ENCODE measurements at places on chromosomes 4 and X. TPM values are rescaled to one million over a fixed set of nuclear protein-coding genes. Genes with fewer than 3 reads are reported as not detected.

The CT83 gene
- polyA plus RNA-seq: not detected

The ZNF280C gene
- polyA plus RNA-seq: 9.2 TPM

The TMPRSS11B gene
- polyA plus RNA-seq: not detected

The IGSF1 gene
- 16.8 TPM for polyA plus RNA-seq

DNA sequence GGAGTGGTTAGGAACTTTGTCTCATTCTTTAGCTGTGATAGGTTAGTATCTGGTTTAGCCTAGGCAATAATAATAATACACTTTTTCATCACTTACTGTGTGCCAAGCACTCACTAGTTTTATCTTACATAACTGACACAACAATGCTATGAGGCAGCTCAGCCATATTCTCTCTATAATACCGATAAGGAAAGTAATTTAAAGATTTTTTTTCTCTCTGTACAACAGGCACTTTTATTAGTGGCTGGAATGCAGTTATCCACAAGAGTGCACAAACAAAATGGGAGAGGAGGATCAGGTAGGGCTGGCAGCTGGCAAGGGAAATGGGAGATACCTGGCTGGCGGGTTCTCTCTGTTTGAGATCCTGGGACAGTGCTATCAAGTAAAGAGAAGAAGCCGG, 7.6 kb downstream of the RELL1 start:
- DNase-seq: no peak

The TCEAL2 gene
- polyA plus RNA-seq: 2.6 TPM

The RBM46 gene
- polyA plus RNA-seq: 0.06 TPM

- peak; percentile 13 for DNase-seq
Measured at GRCh38 chrX:3940000-3940610, 226.7 kb upstream of the PRKX start.

The EPHA5 gene
- polyA plus RNA-seq: 0.11 TPM

The SYTL5 gene
- polyA plus RNA-seq: 4.4 TPM

The TXK gene
- 3.2 TPM for polyA plus RNA-seq

The HTN1 gene
- polyA plus RNA-seq: 0.06 TPM

GRCh38 chr4:33485111-33485510, 2759.2 kb downstream of the ARAP2 start:
- peak; percentile 14 for DNase-seq

The PCDH18 gene
- 117 TPM for polyA plus RNA-seq

- no peak for DNase-seq
Measured at GRCh38 chr4:7784131-7784870, 155.4 kb downstream of the AFAP1 start.

The RTL9 gene
- 0.34 TPM for polyA plus RNA-seq

DNA sequence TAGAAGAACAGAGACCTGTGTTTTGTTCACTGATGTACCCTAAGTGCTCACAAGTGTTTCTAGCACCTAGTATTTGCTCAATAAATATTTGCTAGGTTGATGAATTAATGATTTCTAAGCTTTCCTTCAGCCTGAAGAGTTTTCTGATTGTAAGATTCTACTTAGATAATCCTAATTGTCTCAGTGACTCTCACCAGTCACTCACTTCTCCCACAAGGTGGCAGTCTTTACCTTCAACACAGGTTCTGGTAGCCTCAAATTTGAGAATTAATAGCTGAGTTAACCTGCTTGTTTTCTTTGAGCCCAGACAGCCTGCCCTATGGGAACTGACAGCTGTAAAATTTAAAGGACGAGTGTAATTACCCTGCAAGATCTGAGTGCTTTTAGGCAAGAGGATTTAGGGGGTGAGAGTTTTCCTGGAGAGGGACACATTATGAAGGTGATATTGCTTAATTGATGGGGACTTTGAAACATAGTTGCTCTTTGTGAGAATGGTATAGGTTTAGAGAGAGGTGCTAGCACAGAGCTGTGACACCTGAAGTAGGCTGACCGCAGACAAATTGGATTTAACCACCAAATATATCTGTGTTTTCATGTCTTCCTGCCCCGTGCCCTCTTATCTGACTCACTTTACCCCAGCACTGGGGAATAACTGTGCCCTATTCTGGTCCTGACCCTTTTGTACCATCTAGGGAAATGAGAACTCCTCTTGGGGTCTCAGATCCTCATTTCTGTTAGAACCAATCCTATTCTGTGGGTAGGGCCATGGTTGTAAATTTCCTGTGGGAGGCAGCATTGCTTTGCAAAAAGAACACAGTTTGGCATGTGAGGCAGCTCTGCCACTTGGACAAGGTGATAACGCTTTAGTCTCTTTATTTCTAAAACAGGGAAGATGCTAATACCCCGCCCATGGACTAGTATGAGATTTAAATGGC, 27.7 kb downstream of the CD38 start:
- DNase-seq: peak; percentile 46

GRCh38 chr4:105896984-105897775, 1.9 kb downstream of the NPNT start:
- no peak for DNase-seq

The DOCK11 gene
- 15.6 TPM for polyA plus RNA-seq

DNA sequence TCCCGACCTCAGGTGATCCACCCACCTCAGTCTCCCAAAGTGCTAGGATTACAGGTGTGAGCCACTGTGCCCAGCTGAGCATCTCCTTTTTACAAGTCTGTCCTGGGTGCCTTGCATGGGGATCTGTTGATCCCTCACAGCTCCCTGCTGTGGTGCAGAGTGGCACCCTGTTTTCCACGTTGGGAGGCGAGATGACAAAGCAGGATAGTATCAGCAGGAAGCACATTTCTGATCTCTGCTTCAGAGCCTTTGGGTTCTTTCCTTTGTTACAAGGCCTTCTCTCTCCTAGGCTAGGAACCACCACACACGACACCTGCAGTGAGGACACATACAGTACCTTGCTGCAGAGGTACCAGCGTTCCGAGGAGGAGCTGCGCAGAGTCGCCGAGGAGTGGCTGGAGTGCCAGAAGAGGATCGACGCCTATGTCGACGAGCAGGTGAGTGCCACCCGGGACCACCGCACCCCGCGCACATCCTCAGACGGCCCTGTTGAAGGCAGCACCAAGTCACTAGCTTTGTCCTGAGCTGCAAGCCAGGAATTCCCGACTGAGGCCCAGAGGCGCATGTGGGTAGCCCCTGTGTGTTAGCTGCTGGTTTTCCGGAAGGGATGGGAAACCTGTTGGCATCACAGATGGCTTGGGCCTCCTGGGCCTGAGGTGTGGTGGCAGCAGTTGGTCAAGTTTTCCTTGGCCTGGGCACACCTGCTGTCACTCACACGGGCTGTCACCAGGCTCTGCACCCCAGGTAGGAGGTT, 109.6 kb downstream of the TNIP2 start:
- DNase-seq: no peak

DNA sequence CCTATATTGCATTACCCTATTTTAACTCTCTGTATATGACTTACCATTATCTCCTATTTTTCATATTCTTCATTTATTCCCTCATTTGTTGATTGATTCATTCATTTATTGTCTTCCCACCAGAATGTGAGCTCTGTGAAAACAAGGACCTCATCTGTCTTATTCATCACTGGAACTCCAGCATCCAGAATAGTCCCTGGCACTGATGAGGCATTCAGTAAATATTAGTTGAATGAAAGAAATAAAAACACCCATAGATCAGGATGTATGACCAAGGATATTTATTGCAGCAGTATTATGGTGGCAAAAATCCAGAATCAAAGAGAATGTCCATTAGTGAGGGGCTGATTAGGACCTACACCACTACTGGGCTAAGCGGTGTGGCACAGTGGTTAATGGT, 164.9 kb downstream of the SPRY1 start:
- no peak for DNase-seq

DNA sequence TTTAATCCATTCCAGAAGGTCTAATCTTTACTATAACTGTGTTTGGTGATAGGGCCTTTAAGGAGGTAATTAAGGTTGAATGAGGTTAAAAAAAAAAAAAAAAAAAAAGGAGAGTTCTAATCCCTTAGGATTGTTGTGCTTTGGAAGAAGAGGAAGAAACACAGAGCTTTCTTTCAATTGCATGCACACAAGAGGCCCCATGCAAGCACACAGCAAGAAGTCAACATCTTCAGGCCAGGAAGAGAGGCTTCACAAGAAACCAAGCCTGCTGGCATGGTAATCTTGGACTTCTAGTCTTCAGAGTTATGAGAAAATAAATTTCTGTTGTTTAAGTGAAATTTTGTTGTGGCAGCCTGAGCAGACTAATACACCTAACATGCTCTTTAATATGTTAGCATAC, 118.6 kb downstream of the NAA11 start:
- DNase-seq: no peak

DNA sequence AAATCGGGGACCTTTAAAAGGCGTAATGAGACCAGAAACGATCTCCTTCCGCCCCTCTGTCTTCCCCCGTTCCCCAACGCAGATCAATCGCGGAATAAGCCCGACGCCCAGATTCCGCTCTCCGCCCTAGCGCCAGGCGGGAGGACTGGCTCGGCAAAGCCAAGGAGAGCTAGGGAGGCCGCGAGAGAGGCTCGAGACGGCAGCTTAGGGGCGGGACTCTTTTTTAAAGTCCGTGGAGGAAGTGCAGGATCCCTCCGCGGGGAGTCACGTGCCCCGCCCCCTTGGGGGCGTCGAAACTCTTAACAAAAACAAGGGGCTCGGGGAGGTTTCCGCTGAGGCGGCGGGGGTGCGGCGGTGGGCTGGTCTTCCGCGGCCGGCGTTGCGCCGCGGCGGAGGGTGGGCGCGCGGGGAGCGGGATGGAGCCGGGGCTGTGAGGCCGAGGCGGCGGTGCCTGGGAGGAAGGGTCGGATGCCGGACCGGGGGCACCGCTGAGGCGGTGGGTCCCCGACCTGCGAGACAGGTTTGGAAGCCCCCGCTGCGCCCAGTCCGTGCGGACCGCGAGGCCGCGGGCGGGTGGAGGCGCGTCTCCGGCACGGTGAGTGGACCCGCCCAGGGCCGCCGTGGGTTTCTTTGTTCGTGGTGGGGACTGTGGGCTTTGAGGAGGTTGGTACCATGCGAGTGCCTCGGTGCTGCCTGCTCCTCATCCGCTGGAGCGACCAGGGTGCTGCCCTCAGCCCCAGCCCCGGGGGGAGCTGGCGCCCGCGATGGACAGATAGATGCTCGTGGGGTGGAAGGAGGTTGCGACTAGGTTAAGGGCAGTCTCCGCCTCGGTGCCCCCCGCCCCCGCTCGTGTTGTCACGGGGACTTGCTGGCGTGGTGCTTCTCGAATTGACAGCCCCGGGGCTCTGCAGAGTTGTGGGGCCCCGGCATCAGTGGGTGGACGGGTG, at the start of gene CCNG2:
CCNG2 (plus strand) TSS at position 296 of the 947 bp plus-strand sequence. CDS start 1,326 bp downstream, outside the sequence.
- DNase-seq: peak; percentile 99

DNA sequence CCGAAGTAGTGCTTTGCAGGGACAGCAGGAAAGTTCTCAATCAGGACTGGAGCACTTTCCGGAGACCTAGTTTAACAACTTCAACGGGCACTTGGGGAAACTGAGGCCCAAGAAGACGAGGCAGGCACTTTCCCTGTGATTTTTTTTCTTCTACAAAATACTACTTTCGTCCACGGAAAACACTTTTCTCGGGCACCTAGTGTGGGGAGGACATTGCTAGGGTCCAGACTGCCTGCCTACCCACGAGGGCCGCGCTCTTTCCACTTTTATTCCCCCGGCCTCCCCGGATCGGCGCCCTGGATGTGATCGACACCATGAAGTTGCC, 125.4 kb upstream of the CXorf66 start:
- no peak for DNase-seq

DNA sequence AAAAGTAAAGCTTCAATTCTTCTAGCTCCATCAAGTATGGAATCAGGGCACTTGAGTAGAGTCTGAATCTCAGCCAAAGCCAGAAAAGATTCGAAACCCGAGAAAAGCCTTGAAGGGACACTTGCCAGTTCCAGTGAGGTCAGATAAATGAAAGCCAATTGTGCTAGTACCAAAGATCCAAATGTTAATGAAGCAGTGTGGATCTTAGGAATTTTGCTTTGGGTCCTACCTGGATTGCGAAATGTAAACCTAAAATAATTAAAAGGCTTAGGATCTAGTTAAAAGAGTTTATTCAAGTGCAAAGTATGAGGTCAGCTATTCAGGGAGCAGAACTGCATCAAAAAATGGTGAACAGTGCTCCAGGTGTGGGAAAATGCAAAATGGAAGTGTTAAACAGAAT, 552.6 kb downstream of the NAP1L3 start:
- no peak for DNase-seq

GRCh38 chr4:174362340-174362739, 78.6 kb downstream of the CEP44 start:
- no peak for DNase-seq

The VEGFC gene
- polyA plus RNA-seq: 17.5 TPM

The NUDT11 gene
- polyA plus RNA-seq: 9.1 TPM

- DNase-seq: no peak
Measured at GRCh38 chrX:27680726-27681125, 90.6 kb downstream of the DCAF8L2 start.

- DNase-seq: no peak
Measured at GRCh38 chr4:88702782-88703181, 5.2 kb upstream of the NAP1L5 start.

- peak; percentile 40 for DNase-seq
Measured at GRCh38 chrX:129932821-129933321, 26.9 kb downstream of the UTP14A start.

The CXCL5 gene
- 0.27 TPM for polyA plus RNA-seq

DNA sequence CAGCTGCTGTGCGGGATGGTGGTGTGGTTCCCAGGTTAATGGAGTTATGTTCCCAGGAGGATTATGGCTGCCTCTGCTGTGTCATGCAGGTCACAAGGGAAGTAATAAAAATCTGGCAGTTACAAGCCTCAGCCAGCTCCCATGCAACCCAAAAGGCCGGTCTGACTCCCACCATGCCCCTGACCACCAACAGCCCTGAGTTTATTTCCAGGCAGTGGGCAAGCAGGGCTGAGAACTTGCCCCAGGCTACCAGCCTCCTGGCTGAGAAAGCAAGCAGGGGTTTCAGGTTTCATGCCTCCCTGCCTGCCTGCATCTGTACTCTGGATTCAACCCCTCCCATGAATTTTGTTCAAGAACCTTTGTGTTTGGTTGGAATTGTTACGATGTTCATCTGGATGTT, 732.7 kb upstream of the POU3F4 start:
- no peak for DNase-seq

GRCh38 chrX:20594985-20595384, 328.3 kb upstream of the RPS6KA3 start:
- no peak for DNase-seq

The TSPAN7 gene
- polyA plus RNA-seq: 50.9 TPM

GRCh38 chrX:29948653-29949052, 266.7 kb upstream of the MAGEB2 start:
- DNase-seq: no peak

- DNase-seq: no peak
Measured at GRCh38 chr4:128450326-128451120, 162.9 kb upstream of the PGRMC2 start.

DNA sequence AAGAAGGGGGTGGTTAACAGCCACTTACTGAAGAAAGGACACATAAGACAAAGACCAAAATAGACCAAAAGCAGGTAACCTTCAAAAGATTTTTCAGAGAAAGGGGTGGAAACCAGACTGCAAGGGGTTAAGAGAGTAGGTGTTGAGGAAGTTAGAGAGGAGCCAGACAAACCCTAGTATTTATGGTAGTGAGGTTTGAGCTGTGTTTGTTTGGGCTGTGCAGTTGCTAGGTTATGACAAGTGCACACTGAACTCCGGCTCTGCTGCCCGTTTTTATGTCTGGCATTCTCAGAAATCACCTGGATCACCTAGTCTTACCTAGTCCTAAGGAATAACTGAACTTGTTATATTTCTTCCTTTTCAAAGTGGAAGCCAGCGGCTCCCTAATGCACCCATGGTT, 22.9 kb upstream of the G3BP2 start:
- DNase-seq: peak; percentile 29

The FRMPD4 gene
- 0.67 TPM for polyA plus RNA-seq
